ENCODE measurements at places on chromosomes 1 and 21. TPM values are rescaled to one million over a fixed set of nuclear protein-coding genes. Genes with fewer than 3 reads are reported as not detected.

DNA sequence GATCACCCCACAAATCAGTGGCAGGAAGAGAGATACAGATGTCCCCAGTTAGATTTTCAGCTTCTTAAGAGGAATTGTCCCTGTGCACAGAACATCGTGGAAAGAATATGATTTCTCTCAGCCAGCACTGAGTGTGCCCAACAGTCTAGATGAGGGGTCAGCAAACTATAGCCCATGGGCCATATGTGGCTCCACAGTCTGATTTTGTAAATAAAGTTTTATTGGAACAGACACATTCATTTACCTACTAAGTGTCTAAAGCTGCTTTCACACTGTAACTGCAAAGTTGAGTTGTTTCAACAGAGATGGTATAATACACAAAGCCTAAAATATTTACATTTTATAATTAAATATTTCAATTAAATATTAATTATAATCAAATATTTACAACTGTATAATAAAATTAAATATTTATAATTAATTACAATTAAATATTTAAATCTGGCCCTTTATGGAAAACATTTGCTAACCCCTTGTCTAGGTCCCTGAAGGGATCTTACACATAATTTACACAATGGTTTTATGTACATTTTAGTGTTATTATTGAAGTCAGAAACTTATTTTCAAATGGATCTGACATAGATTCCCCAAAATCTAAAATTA lies 407.6 kb downstream of the PTPRU start:
- no peak for DNase-seq

GRCh38 chr1:53371851-53372250 lies 44.0 kb upstream of the LRP8 start:
- DNase-seq = no peak

The KRTAP22-2 gene
- not detected for total RNA-seq

DNA sequence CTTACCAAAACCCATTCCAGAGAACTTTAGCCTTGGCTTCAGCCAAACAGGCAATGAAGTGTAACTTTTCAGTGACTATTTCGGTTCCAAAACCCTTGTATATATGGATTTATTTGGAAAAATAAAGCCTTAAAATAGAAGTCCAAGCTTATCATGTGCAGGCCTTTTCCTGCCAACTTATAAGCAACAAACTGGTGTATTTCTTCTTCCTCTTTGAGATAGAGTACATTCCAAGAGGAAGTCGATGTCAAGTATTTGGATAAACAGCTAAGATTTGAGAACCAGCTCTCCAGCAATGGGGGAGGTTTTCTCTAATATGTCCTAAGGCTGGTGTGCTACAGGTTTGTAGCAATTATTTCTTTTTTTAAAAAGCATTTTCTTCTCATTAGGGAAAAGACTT lies 407.8 kb downstream of the DUSP10 start:
- DNase-seq = no peak

DNA sequence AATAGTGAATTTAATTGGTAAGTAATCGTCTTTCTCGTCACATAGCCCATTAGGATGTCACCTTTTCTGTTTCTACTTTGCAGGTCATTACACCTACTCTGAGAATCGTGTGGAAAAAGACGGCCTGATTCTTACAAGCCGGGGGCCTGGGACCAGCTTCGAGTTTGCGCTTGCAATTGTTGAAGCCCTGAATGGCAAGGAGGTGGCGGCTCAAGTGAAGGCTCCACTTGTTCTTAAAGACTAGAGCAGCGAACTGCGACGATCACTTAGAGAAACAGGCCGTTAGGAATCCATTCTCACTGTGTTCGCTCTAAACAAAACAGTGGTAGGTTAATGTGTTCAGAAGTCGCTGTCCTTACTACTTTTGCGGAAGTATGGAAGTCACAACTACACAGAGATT lies 23.3 kb downstream of the PARK7 start:
- no peak for DNase-seq

The ATP6V1G3 gene
- total RNA-seq = 0.41 TPM

DNA sequence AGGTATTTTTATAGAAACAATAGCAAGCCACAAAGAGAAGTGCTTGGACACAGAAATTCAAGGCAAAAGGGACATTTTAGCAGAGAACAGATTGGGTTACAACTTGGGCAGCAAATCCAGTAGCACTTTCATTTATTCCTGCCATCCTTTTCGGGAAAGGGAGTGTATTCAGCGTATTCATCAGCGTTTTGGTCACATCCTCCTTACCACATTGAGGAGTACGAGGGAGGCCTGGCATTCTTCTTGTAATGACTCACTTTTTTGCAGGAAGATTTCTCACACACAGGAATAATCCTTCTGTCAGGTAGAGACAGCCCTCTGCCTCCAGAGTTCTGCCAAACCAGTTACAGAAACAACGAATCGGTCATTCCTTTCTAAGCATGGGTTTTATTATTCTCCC lies 18.1 kb upstream of the FAM78B start:
- DNase-seq = no peak

GRCh38 chr1:46539972-46540371 lies 11.5 kb downstream of the KNCN start:
- DNase-seq = peak; percentile 77

DNA sequence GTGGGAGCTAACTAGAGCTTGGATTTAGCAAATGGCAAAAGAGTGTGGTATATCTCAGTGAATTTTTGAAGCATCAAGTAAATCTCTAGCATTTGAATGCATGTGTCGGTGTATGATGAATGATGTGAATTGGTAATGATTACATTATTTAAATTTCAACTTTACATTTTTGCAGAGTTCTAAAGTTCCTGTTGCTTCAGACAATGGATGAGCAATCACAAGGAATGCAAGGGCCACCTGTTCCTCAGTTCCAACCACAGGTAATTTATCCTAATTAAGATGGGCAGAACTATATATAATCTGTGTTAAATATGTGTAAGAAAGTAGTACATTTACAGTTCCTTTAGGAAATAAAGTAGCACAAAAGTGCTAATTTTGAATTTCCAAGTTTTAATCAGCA lies 75.6 kb downstream of the NEK7 start:
- DNase-seq = no peak

GRCh38 chr1:92484472-92485380 lies 2.0 kb downstream of the GFI1 start:
- no peak for DNase-seq

DNA sequence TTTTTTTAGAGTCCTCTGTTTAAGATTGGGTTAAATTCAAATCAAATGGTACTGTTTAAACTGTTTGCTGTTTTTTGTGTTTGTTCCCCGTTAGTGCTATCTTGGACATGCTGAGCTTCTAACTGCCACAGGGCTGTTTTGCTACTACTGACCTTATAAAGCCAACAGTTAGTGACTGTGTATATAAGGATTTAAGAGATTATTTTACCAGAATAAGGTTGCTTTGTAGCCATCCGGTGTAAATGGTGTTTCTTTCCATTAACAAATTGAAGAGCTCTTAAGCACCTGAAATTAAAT lies 37.0 kb downstream of the ZNF281 start:
- no peak for DNase-seq

DNA sequence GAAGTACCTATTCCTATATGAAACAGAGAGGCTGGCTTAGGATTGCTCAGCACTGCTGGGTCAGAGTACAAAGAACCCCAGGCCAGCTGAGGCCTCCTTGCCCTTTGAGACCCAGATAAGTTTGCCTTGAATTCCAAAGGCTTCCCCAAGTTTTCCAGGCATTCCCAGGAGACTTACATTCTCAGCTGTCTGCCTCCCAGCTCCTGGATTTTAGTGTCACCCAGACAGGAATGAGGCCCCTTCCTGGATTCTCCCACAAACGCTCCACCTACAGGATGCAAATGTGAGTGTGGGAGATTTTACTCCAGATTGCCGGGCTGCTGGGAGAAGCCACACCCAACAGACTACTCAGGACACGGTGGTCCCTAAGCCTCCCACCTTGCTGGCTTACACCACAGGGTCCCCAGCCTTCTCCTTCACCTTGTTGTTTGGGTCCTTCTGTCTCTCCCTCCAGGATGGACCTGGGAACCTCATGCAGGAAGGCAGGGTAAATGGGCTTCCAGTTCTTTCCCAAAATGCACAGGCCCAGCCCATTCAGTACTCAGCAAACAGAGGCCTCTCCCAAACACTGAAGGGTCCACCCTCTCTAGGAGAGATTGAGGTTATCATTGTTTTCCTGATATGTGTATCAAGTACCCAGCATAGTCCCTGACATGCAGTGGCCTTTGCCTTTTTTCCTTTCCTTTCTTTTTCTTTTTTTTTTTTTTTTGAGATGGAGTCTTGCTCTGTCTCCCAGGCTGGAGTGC lies 10.6 kb downstream of the RHBG start:
- peak; percentile 15 for DNase-seq

DNA sequence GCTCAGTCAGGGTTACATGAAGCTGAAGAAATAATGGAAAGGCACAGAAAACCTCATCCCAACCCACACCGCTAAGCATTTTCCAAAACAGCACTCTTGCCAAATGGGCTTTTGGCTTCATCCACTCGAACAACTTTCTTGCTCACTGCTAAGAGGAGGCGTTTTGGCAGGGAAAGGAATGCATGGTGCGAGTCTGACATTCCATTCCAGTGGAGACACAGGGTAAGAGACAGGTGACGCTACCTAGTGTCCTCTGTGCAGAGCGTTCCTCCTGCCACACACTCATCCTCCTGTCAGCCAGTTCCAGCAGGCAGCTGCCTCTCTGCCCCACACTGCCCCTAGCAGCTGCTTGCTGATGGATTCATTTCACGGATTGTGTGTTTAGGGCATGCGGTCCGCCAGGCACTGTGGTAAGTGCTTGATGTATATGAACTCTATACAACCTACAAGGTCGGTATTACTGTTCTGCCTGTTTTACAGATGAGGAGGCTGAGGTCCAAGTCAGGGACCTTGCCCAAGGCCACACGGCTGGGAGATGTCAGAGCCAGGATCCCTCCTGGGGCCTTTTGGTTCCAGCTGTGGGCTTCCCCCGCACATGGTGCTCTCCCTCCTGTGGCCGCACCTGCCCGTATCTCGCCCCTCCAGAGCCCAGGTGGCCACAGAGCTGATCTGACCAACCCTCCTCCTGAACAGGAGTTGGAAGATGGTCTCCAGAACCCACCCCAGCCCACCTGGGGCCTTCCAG lies 25.7 kb upstream of the BACE2 start:
- DNase-seq = peak; percentile 30
